ENCODE measurements at places on chromosomes 6 and 20. TPM values are rescaled to one million over a fixed set of nuclear protein-coding genes. Genes with fewer than 3 reads are reported as not detected.

Gene MYB
- 0.16 TPM for total RNA-seq

Gene PSORS1C2
- total RNA-seq = not detected

Gene GGTLC1
- not detected for total RNA-seq

DNA sequence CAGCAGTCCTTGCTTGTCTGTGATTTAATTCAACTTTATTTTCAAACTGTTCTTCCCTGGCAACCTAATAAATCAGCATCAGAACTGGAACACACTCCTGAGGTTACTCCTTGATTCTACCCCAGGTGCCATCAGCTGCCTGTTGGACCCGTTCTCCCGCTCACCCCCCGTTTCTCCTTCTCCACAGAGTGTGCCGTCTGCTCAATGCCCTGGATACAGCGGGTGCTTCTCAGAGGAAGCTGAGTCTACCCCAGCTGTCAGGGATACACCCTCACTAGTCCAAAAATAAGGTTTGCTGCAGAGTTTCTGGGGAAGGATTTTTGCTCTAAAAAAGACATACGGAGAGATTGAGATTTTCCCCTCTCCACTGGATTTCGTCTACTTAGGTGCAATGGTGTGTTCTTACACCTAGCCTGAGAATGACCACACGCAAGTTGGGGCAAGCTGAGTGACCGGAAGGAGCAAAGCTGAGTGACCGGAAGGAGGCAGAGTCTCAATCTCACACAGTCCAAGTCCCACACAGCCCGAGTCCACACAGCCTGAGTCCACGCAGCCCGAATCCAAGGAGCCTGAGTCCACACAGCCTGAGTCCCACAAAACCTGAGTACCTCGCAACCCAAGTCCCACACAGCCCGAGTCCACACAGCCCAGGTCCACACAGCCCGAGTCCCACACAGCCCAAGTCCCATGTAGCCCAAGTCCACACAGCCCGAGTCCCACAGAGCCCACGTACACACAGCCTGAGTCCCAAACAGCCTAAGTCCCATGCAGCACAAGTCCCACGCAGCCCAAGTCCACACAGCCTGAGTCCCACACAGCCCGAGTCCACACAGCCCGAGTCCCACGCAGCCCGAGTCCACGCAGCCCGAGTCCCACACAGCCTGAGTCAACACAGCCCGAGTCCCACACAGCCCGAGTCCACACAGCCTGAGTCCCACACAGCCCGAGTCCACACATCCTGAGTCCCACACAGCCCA lies 58.6 kb upstream of the DACT2 start:
- H3K27me3 ChIP-seq = no peaks in the 10 kb centered on the region
- H3K27ac ChIP-seq = peak overlapping the region; percentile 41
- no peak overlapping the region for H3K4me3 ChIP-seq
- H3K4me1 ChIP-seq = no peaks in the 10 kb centered on the region

- H3K36me3 ChIP-seq = no peaks in the 10 kb centered on the region
- H3K27me3 ChIP-seq = no peaks in the 10 kb centered on the region
- no peak overlapping the region for H3K27ac ChIP-seq
- H3K4me3 ChIP-seq = no peak overlapping the region
- peaks cover 8% of the 10 kb centered on the region for H3K4me1 ChIP-seq
Measured at GRCh38 chr6:16904957-16905356, 143.7 kb upstream of the ATXN1 start.

- no peaks in the 10 kb centered on the region for H3K4me1 ChIP-seq
- no peak overlapping the region for H3K27ac ChIP-seq
- no peaks in the 10 kb centered on the region for H3K36me3 ChIP-seq
- H3K27me3 ChIP-seq = peaks cover 5% of the 10 kb centered on the region
- no peak for DNase-seq
Measured at GRCh38 chr20:44832724-44833123, 22.4 kb upstream of the RIMS4 start.

DNA sequence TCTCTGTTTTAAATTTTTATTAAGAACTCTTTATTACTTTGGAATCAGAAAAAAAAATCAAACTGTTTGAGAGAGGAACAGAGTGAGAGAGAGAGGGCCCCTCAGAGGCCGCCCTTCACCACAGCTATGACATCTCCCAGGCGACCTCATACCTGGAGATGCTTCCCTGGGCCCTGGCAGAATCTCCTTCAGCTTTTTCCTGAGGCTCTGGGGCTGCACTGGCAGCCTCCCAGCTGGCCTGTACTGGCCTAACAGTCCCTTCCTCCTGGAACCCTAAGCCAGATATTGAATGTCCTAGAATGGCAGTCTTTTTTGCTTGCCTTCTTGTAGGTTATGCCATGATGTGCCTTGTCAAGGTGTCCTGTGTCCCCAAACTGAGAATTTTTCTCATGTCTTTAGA lies 13.7 kb downstream of the ABHD12 start:
- no peaks in the 10 kb centered on the region for H3K4me1 ChIP-seq
- H3K27me3 ChIP-seq = no peaks in the 10 kb centered on the region
- no peak overlapping the region for H3K27ac ChIP-seq
- DNase-seq = no peak
- H3K4me3 ChIP-seq = no peak overlapping the region
- H3K36me3 ChIP-seq = no peaks in the 10 kb centered on the region

DNA sequence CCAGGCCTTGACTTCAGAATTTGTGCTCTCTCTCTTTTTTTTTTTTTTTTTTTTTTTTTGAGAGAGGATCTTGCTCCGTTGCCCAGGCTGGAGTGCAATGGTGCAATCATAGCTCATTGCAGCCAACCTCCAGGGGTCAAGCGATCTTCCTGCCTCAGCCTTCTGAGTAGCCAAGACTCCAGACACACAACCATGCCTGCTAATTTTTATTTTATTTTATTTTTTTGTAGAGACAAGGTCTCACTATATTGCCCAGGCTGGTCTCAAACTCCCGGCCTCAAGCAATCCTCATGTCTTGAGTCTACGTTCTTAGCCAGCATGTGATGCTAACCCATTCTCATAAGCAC lies 19.4 kb downstream of the TGM2 start:
- DNase-seq = no peak
- H3K27me3 ChIP-seq = no peaks in the 10 kb centered on the region
- H3K4me1 ChIP-seq = peaks cover 14% of the 10 kb centered on the region
- peaks cover 69% of the 10 kb centered on the region for H3K36me3 ChIP-seq

DNA sequence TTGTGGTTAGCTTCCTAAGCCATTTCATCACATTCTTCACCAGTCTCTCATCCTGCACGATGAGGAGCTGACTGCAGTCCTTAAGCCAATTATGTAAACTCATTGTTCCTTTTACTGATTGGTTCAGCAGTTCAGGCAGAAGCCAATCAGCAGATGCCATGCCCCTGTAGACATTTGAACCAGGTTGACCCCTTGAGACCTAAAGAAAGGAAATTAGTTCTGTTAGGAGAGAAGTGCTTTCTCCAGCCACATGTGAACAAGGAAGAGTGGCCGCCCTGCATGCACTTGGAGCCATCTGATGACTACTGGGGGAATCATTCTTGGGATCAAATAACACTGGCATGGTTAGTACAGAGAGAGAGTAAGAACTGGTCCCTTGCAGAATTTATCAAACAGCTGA lies 535.2 kb upstream of the ID4 start:
- peak overlapping the region; percentile 43 for H3K27ac ChIP-seq
- H3K4me3 ChIP-seq = no peak overlapping the region
- H3K36me3 ChIP-seq = no peaks in the 10 kb centered on the region
- H3K4me1 ChIP-seq = no peaks in the 10 kb centered on the region
- DNase-seq = no peak
- H3K27me3 ChIP-seq = no peaks in the 10 kb centered on the region

DNA sequence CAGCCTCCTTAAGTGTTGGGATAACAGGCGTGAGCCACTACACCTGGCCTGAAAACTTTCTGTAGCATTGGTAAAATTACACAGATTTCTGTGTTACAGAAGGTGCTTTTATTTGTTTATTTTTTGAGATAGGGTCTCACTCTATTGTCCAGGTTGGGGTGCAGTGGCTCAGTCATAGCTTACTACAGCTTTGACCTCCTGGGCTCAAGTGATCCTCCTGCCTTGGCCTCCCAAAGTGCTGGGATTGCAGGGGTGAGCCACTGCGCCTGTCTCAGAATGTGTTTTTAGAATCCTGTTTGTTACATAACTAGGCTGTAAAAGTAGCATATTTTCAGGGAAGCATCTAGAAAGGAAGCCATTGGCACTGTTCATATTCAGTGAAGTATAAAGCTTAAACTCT lies 16.9 kb upstream of the BLTP3A start:
- no peak overlapping the region for H3K4me3 ChIP-seq
- H3K27me3 ChIP-seq = no peaks in the 10 kb centered on the region
- no peaks in the 10 kb centered on the region for H3K4me1 ChIP-seq
- no peaks in the 10 kb centered on the region for H3K36me3 ChIP-seq
- DNase-seq = no peak
- H3K27ac ChIP-seq = no peak overlapping the region

Data from gastrocnemius medialis (tissue), 4 donors.